ENCODE measurements at places on chromosomes 7 and 10. TPM values are rescaled to one million over a fixed set of nuclear protein-coding genes. Genes with fewer than 3 reads are reported as not detected.

EVX1 gene
- total RNA-seq, result not detected

PNLIPRP1 gene
- not detected for total RNA-seq

PON3 gene
- total RNA-seq, result not detected

KMT2C gene
- 70.2 TPM for total RNA-seq

CACNB2 gene
- not detected for total RNA-seq

HOXA5 gene
- total RNA-seq, result not detected

DYDC2 gene
- not detected for total RNA-seq

LBX1 gene
- total RNA-seq, result not detected

SMKR1 gene
- 4.0 TPM for total RNA-seq

VSTM4 gene
- total RNA-seq, result not detected

C7orf57 gene
- not detected for total RNA-seq

MRLN gene
- not detected for total RNA-seq

TMEM130 gene
- not detected for total RNA-seq

MCM10 gene
- 35.8 TPM for total RNA-seq

ASIC3 gene
- total RNA-seq, result 3.7 TPM

KDM7A gene
- 17.4 TPM for total RNA-seq

SPDYE9 gene
- not detected for total RNA-seq

FXYD4 gene
- not detected for total RNA-seq

MSMB gene
- not detected for total RNA-seq

FGL2 gene
- total RNA-seq, result 0.86 TPM

ZNF365 gene
- not detected for total RNA-seq

ANKRD30A gene
- not detected for total RNA-seq

TET1 gene
- total RNA-seq, result 2.8 TPM

RADIL gene
- total RNA-seq, result 0.39 TPM

ACSL5 gene
- 51.6 TPM for total RNA-seq

SEMA3C gene
- total RNA-seq, result not detected

SPDYE8 gene
- total RNA-seq, result not detected

MOGAT3 gene
- 0.18 TPM for total RNA-seq

FFAR4 gene
- not detected for total RNA-seq

ATRNL1 gene
- 0.38 TPM for total RNA-seq

CDHR3 gene
- total RNA-seq, result 3.0 TPM

KLF14 gene
- total RNA-seq, result not detected

RBP4 gene
- not detected for total RNA-seq

GIMAP4 gene
- 368 TPM for total RNA-seq
